ENCODE measurements at places on chromosomes 7 and 10.

DNA sequence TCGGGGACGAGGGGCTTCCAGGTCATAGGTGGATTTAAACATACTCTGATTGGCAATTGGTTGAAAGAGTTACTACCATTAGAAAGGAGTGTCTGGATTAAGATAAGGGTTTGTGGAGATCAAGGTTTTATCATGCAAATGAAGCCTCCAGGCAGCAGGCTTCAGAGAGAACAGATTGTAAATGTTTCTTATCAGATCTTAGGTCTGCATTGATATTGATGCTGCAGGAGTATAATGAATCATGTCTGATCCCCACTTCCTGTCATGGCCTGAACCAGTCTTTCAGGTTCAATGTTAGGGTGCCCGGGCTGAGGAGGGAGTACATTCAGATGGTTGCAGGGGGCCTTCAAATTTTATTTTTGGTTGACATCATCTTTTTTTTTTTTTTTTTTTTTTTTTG is 51.4 kb downstream of the SH3PXD2A start:
- DNase-seq: no peak

- no peak for DNase-seq
These were observed 121.5 kb upstream of the SH2B2 start for GRCh38 chr7:102165136-102165535.

- DNase-seq: no peak
These were observed 161.1 kb upstream of the SVIL start for GRCh38 chr10:29795850-29796249.

DNA sequence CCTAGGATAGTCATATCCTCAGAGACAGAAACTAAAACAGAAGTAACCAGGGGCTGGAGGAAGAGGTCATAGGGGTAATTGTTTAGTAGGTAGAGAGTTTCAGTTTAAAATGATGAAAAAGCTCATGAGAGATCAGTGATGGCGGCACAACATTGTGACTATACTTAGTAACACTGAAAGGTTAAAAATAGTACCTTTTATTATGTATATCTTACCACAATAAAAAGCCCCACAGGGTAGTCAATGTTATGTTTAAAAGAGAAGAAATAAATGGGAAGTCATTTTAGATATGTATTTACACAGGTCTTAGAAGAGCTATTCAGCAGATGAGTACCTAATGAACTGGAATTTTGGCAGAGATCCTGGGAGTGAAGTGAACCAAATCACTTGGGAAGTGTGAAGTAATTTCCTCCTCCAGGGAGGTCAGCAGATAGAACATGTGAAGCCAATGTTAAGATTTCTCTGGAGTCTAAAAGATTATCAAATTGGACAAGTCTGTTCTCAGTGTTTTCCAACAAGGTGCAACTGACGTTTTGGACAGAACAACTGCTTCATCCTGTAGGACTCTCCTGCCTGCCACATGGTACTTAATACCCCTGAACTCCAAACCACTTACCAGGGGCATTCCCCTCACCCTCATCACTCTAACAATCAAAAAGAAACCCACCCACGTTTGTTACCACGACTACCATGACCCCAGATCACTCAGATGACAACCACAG is 6.4 kb downstream of the CDCA7L start:
- DNase-seq: no peak

DNA sequence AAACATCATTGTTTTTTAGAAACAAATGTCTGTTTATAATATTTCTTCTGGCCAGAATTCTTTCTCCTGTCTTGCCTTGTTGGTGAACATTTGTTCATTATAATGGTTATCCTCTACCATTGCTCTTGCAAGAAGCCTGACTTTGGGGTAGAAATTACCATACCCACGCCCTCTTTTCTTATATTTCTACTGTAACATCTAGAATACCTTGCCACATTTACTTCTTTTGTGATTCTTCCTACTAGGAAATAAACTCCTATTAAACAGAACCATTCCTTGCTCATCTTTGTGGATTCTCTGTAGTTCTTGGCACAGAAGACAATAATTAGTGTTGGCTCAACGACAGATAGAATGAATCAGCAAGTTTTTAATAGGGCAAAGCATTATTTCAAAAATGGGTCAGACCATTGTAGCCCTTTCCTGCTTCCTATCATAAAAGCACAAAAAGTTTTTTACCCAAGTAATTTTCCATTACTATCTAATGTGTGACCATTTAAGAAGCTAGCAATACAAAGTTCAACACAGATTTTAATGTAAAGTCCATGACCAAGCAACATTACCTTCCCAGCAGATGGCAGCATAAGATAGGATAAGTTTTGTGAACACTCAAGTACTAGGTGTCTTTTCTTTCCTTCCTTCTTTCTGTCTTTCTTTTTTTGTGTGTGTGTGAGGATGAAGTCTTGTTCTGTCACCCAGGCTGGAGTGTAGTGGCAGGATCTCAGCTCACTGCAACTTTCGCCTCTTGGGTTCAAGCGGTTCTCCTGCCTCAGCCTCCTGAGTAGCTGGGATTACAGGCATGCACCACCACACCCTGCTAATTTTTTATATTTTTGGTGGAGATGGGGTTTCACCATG is 270.4 kb downstream of the HGF start:
- no peak for DNase-seq

- no peak for DNase-seq
These were observed 19.3 kb downstream of the MYO1G start for GRCh38 chr7:44959433-44959951.

- DNase-seq: no peak
These were observed 14.5 kb downstream of the ANKIB1 start for GRCh38 chr7:92260248-92260781.

- DNase-seq: peak; percentile 30
These were observed 44.8 kb upstream of the DMBT1 start for GRCh38 chr10:122515588-122516231.

GRCh38 chr10:82969405-82969804 is 1094.4 kb downstream of the NRG3 start:
- no peak for DNase-seq
